ENCODE measurements at places on chromosomes 5 and 9.
A peak's percentile ranks its signal among the peaks of the same experiment; 100 is the strongest.

DNA sequence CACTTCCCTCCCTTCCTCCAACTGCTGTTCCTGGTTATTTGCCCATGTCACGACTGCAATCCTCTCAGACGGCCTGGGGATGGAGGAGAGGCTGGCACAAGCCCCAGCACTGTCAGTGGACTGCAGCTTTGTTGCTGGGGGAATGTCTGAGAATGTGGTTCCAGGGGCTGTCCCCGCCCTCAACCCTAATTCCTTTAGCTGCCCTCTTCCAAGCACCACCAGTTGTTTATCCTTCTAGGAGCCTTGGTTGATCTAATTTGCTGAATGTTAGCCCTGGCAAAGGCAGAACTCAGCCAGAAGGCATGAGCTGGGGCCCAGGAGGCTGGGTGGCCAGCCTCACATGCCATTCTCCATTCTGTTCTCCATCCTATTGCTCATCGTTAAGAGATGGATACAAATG, 51.6 kb downstream of the ADAM19 start:
- no peak for DNase-seq

DNA sequence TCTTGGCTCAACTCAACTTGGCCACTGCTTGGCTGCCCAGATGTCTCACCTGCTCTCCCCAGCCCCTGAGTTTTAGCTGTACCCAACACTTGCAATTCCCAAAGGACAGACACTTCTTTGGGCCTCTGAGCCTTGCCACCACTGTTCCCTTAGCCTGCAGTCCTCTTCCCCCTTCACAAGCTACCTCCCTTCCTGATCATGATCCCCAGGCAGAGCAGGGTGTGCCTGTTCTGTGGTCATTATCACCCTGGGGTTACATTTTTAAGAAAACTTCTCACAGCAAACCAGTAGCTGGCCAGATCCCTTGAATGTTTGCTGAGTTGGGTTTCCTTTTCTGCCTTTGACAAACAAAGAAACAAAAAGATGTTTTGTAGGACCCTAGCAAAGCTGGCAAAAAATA, 87.5 kb upstream of the PRRC1 start:
- no peak for DNase-seq

DNA sequence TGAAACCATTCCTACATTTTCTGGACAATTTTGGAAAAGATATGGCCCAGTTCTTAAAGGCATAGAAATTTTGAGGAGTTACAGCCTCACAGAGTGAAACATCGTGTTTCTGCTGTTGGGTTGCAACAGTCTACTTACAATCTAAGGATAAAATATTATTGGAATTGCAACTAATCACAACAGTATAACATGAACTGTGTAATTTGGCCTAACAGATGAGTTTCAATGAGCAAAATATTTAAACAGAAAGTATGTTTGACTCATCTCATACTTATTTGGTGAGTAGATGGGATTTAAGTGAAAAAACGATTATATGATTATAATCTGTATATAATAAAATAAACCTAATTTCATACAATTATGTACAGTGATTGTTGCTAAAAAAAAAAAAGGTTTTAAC, 1061.8 kb downstream of the CDH12 start:
- DNase-seq: no peak

DNA sequence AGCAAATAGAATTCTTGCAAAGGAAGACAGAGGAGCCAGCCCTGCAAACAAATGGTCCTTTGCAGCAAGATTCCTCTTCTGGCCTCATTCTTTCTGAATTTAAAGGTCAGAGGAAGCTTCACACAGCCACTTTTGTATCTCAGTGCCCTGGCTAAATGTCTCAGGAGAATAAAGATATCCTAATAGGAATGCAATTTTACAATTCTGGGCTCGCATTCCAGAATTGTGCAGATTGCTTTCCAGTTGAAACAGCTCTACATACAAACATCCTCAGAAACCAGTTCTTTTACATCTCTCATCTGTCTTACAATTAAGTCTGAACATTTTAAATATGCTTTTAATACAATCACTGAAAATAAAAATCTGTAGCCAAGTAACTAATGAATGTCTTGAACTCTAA, 14.6 kb upstream of the ACOT12 start:
- no peak for DNase-seq

- no peak for DNase-seq
Measured at GRCh38 chr9:78239506-78239905, 3.6 kb downstream of the CEP78 start.

- peak; percentile 25 for DNase-seq
Measured at GRCh38 chr9:70466976-70467561, 52.6 kb upstream of the KLF9 start.

GRCh38 chr5:56585999-56586691, 229.2 kb upstream of the MAP3K1 start:
- DNase-seq: no peak
